ENCODE measurements at places on chromosomes 11 and 22.

- H3K36me3 ChIP-seq: peaks cover 10% of the 10 kb centered on the region
- no peak overlapping the region for H3K27ac ChIP-seq
- H3K27me3 ChIP-seq: no peaks in the 10 kb centered on the region
- no peak overlapping the region for H3K4me3 ChIP-seq
Observed at GRCh38 chr11:34254011-34254410, 103.8 kb downstream of the ABTB2 start.

DNA sequence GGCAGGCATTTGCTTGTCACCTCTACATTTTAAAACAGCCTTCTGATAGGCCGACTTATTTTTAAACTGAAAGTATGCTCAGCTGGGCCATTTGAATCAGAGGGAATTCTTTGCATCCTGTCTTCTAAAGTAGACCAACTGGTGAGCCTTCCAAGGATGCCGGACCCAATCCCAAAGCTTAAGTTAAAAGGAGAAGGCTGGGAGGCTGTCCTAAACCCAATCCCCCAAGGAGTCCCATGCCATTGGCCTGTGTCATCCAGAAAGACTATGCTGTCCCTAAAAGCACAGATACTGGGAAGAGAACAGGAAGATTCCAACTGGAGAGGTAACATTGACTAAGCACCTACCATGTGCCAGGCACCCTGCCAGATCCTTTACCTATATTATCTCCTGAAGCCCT is 18.0 kb downstream of the TENM4 start:
- no peaks in the 10 kb centered on the region for H3K4me1 ChIP-seq
- no peaks in the 10 kb centered on the region for H3K27me3 ChIP-seq
- no peak overlapping the region for H3K27ac ChIP-seq

GRCh38 chr11:396511-396947 is 2.5 kb downstream of the PKP3 start:
- peak overlapping the region; percentile 36 for H3K27ac ChIP-seq
- H3K4me1 ChIP-seq: peaks cover 10% of the 10 kb centered on the region
- H3K4me3 ChIP-seq: peak overlapping the region; percentile 95
- DNase-seq: no peak
- H3K36me3 ChIP-seq: peaks cover 60% of the 10 kb centered on the region
- H3K27me3 ChIP-seq: no peaks in the 10 kb centered on the region

- no peaks in the 10 kb centered on the region for H3K27me3 ChIP-seq
- H3K4me1 ChIP-seq: peaks cover 66% of the 10 kb centered on the region
- H3K27ac ChIP-seq: peak overlapping the region; percentile 91
- peaks cover 49% of the 10 kb centered on the region for H3K36me3 ChIP-seq
- peak overlapping the region; percentile 34 for H3K4me3 ChIP-seq
- DNase-seq: peak; percentile 58
Observed at GRCh38 chr11:47987781-47988180, 7.4 kb downstream of the PTPRJ start.

DNA sequence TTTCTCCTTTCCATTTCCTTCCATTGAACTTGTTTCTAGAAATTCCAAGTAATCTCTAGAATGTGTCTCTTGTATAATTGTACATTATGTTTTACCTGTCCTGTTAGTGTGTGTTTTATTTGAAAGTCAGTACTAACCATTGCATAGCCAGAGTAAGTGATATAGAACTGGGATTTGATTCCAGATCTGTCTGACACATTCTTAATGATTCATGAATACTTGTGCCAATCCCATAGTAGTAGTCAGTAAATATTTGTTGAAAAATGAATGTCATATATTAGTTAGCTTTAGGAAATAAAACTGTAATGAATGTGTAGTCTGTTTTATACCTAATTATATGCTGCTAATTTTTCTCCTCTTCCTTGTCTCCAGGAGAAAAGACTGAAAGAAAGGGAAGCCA is 186.9 kb downstream of the DDX10 start:
- no peaks in the 10 kb centered on the region for H3K27me3 ChIP-seq
- H3K36me3 ChIP-seq: no peaks in the 10 kb centered on the region
- H3K27ac ChIP-seq: no peak overlapping the region
- no peak overlapping the region for H3K4me3 ChIP-seq

- no peaks in the 10 kb centered on the region for H3K27me3 ChIP-seq
- H3K27ac ChIP-seq: no peak overlapping the region
- no peaks in the 10 kb centered on the region for H3K36me3 ChIP-seq
- no peak for DNase-seq
Observed at GRCh38 chr22:30183861-30184278, 62.7 kb downstream of the LIF start.

DNA sequence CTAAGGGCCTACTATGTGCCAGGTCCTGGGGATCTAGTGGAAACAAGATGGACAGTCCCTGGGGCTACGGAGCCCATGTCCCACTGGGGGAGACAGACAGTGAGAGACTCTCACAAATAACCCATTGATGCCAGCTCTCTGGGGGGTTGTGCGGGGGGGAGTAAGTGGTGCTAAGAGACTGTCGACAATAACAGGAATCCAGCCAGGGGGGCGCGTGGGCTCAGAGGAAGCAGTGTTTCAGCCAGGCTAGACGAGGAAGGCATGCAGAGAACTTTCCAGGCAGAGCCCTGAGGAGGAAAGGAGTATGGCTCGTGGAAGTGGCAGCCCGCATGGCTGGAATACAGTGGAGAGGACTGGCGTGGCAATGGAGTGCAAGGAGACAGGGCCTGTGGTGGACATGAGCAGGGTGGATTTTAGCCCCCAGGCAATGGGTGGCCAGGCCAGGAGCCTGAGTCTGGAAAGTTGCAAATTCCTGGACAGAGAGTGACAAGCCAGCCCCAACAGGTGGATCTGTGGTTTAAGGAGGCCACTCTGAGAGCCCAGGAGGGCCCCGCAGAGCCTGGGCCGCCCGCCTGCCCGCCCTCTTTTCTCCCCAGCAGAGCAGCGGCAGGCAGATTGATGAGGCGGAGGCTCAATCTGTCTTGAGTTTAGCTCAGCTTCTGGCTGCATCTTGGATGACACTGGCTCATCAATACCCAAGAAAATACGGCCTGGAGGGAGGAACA is 40.0 kb upstream of the TCF20 start:
- no peaks in the 10 kb centered on the region for H3K36me3 ChIP-seq
- peaks cover 39% of the 10 kb centered on the region for H3K27me3 ChIP-seq
- no peak overlapping the region for H3K4me3 ChIP-seq
- peaks cover 23% of the 10 kb centered on the region for H3K4me1 ChIP-seq

- DNase-seq: no peak
- H3K4me1 ChIP-seq: peaks cover 8% of the 10 kb centered on the region
- no peak overlapping the region for H3K27ac ChIP-seq
Observed at GRCh38 chr11:116804001-116804400, 12.3 kb upstream of the APOA5 start.

DNA sequence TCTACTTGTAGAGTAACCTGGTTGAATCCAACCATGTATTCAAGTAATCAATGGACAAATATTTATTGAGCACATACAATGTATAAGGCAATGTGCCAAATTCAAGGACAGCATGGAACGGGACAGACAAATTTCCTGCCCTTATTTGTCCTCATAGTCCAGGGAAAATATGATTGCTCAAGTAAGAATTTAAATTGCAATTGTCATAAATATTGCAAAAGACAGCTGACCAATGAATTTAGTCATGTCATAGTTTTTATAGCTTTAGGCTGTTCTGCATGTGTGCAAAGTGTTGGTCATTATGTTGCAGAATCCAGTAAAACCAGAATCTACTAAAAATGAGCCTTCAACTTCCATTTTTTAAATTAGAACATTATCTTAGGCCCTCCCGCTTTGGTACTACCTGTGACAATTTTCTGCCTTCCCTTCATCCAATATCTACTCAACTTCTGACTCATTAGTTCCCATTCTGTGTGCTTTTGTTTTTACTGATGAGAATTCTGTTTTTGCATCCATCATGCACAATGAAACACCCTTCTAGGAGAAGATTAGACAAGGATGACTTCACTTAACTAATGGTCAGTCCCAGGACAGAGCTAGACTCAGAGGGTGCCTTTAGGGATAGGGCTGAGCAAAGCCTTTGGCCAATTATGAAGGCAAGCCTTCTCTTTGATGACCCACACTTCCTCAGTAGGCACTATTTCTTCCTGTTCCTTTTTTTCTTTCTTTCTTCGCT is 45.8 kb upstream of the FIBIN start:
- no peak overlapping the region for H3K27ac ChIP-seq
- no peak for DNase-seq
- no peaks in the 10 kb centered on the region for H3K27me3 ChIP-seq
- H3K4me1 ChIP-seq: no peaks in the 10 kb centered on the region
- H3K36me3 ChIP-seq: no peaks in the 10 kb centered on the region
- H3K4me3 ChIP-seq: no peak overlapping the region

- peak; percentile 28 for DNase-seq
- peak overlapping the region; percentile 5 for H3K4me3 ChIP-seq
- peak overlapping the region; percentile 46 for H3K27ac ChIP-seq
- H3K27me3 ChIP-seq: no peaks in the 10 kb centered on the region
- H3K4me1 ChIP-seq: peaks cover 40% of the 10 kb centered on the region
- H3K36me3 ChIP-seq: peaks cover under 1% of the 10 kb centered on the region
Observed at GRCh38 chr11:94776351-94777321, 8.5 kb downstream of the AMOTL1 start.

DNA sequence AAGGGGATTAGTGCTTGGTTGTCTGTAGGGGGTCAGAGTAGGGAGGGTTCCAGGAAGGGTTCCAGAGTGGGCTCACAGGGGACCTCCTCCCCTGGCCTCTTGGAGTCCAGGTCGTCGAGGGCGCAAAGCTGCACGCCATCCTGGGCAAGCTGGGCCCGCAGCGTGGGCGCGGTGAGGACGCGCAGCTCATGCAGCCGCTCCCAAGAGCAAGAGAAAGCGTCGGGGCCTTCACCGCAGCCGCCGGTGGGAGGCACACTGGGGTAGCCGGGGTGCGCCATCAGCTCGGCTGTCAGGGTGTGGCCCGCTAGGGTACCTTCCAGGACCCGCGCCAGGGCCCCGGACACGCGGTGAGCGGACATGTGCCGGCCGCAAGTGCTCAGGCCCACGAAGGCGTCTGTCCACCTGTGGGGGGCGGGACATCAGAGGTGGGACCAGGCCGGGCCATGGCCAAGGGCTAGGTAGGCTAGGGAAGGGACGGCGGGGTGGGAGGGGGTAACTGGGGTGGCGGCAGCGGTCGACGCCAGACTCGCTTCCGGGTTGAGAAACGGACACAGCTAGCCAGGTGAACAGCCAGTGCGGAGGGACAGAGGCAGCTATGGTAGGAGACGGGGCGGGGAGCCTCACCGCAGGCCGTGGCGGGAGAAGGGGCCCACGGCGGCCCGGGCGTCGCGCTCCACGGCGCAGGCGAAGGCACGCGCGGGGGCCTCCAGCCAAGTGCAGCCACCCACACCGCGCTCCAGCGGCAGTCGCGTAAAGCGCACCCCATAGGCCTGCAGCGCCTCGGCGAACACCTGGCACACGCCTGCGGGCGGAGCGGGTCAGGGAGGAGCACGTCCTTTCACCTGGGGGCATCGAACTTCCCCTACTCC is 1.2 kb downstream of the YDJC start:
- H3K4me1 ChIP-seq: peaks cover 24% of the 10 kb centered on the region
- H3K27ac ChIP-seq: peak overlapping the region; percentile 71
- peaks cover 65% of the 10 kb centered on the region for H3K36me3 ChIP-seq
- peak overlapping the region; percentile 84 for H3K4me3 ChIP-seq
- no peaks in the 10 kb centered on the region for H3K27me3 ChIP-seq

DNA sequence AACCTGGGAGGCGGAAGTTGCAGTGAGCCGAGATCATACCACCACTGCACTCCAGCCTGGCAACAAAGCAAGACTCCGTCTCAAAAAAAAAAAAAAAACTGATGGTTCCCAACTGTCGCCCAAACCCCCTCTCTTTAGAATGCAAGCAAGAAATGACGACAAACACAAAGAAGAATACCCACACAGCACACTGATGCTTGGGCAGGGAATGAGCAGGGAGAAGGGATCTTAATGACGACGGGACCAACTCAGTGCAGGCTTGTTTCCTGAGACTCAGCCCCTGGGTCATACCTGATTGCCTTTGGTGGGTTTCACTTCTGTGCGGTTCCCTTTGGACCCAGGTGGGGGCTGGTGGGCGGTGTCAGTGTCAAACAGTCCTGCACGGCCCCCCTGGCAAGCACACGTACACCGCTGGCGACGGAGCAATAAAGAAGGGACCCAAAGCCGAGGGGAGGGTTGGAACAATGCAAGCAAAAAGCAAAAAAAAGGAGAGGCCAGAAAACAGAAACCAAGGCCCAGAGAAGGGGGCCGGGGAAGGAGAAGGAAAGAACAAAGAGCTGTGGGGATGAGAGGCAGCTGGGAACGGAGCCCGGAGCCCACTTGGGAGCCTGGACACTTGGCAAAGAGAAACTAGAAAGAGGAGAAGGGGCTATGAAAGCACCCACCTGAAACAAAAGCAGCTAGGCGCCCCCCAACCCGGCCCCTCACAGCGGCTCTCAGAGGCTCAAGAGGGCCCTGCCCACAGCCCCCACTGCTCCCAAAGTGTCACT is 99.6 kb downstream of the CELSR1 start:
- H3K4me3 ChIP-seq: no peak overlapping the region
- peaks cover 6% of the 10 kb centered on the region for H3K36me3 ChIP-seq
- H3K27ac ChIP-seq: no peak overlapping the region
- DNase-seq: no peak
- H3K27me3 ChIP-seq: no peaks in the 10 kb centered on the region
- no peaks in the 10 kb centered on the region for H3K4me1 ChIP-seq

DNA sequence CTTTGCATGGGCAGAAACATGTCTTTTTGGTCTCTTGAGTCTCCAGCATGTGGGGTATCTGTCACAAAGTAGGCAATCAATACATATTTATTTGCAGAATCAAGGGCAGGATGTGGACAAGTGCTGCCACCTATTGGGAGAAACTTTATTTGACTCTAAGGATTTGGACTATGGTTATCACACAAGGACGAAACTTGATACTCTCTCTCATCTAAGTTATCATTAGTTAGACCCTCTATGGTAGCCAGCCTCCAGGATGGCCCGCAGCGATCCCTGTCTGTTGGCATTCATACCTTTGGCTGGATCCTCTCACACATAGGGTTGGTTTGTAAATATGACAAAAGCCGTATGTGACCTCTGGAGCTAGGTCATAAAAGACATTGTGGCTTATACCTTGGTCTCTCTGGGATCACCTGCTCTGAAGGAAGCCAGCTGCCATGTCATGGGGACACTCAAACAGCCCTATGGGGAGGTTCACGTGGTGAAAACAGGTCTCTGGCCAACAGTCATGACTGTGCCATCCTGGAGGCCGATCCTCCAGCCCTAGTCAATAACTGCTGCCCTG is 1.1 kb upstream of the FBXO7 start:
- peaks cover 14% of the 10 kb centered on the region for H3K4me1 ChIP-seq
- no peaks in the 10 kb centered on the region for H3K27me3 ChIP-seq
- H3K27ac ChIP-seq: no peak overlapping the region
